ENCODE measurements at places on chromosomes 5 and 9.
A peak's percentile ranks its signal among the peaks of the same experiment; 100 is the strongest.

- DNase-seq, result no peak
Observed at GRCh38 chr5:150288791-150289190, 782 bp downstream of the CAMK2A start.

DNA sequence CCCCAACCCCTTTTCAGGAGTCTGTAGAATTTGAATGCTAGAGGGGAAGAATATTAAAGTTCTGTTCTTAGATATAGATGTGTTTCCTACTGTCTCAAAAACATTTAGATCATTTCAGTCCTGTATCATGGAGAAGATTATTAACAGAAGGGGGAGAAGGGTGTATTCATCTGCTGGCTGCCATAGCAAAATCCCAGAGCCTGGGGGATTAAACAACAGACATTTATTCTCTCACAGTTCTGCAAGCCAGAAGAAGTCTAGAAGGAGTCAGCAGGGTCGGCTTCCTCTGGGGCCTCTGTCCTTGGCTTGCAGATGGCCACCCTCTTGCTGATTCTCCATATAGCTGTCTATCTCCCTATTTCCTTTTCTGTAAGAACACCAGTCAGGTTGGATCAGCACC, 150.1 kb upstream of the OTULINL start:
- no peak for DNase-seq

DNA sequence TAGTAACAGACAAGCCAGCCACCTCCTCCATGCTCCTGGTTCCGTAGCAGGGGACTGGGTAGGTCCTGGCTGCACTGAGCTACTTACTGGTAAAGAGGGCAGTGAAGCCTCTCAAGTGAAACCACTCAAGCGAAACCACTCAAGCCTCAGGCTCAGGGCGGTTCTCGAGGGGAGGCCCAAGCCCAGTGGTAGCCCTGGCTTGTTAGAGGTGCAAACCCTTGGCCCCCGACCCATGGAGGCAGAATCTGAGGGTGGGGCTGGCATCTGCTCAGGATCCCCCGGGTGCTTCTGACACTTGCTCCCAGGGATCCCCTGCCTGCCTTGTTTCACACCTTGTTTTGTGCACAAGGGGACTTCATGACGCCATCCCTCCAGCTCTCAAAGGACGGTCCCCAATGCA, 76.5 kb upstream of the OLFM1 start:
- no peak for DNase-seq

- DNase-seq, result no peak
Observed at GRCh38 chr5:150402901-150403342, 9.8 kb downstream of the CD74 start.

DNA sequence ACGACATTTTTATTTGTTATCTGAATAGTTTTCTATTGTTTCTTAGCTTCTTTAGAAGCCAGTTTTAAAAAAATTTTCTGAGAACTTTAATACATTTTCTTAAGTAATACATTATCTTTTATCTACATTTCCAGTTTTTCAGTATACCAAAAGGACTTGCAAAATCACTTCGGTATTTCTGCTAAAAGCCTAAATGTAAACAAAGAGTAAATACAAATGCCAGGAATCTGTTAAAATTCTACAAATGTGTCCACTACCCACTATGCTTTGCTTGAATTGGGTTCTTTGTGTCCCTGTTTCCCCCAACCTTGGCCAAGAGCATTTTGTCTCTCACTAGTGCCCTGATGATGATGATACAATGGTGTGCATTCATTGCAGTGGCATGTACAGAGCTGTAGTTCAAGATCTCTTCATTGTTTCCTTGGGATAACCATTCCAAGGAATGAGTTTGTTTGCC, 611.2 kb downstream of the NR2F1-AS1 start:
- DNase-seq, result no peak

DNA sequence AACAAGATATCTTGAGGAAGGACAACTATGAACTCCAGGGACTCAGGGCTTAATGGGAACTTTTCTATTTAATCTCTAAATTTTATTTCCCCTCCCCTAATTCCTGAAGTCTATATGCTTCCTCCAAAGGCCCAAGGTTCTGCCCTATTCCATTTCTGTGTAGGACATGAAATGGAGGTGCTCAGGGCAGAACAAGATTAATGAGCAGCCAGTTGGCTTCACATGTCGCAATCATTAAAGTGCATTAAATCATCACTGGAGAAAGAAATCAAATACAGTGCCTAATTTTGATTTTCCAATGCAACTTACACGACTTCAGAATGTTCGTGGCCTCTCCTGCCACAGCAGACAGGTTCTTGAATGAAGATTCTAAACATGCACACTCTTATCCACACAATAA, 862.1 kb downstream of the PTPRD start:
- DNase-seq, result no peak

- peak; percentile 74 for DNase-seq
Observed at GRCh38 chr5:446883-447263, 3.9 kb downstream of the EXOC3 start.

- no peak for DNase-seq
Observed at GRCh38 chr9:72794946-72795345, 157.9 kb downstream of the ALDH1A1 start.

DNA sequence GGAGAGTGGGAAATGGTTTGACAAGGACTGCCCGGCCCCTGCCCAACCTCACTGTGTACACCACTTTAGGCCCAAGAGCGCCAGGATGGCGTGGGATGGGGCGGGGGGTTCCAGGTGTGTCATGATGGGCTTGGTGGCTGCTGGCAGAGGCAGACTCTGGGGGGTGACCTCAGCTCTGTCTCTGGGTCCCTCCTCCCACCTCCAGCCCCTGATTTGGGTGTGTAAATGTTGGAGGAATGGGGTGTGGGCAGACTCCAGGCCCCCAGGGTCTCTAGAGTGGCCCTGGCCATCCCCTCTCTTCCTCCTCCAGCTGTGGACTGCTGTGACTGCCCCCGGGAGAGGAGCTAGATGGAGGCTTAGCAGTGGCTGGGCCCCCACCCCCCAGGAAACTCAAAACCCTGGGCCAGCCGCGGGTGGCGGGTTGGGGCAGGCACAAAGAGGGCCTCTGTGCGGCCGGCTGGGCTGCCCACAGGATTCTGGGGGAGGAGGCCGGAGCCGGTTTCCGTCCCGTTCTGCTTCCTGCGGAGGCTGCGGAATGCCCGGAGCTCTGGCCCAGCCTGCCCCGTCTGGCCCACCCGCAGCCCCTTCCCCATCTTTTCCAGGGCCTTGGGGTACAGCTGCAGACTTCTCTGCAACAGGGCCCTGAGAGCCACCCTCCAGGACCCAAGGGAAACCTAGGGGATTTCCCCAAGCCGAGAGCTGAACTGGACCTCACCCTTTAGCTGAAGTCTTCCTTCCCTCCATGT, 23.1 kb downstream of the CXXC5 start:
- no peak for DNase-seq

DNA sequence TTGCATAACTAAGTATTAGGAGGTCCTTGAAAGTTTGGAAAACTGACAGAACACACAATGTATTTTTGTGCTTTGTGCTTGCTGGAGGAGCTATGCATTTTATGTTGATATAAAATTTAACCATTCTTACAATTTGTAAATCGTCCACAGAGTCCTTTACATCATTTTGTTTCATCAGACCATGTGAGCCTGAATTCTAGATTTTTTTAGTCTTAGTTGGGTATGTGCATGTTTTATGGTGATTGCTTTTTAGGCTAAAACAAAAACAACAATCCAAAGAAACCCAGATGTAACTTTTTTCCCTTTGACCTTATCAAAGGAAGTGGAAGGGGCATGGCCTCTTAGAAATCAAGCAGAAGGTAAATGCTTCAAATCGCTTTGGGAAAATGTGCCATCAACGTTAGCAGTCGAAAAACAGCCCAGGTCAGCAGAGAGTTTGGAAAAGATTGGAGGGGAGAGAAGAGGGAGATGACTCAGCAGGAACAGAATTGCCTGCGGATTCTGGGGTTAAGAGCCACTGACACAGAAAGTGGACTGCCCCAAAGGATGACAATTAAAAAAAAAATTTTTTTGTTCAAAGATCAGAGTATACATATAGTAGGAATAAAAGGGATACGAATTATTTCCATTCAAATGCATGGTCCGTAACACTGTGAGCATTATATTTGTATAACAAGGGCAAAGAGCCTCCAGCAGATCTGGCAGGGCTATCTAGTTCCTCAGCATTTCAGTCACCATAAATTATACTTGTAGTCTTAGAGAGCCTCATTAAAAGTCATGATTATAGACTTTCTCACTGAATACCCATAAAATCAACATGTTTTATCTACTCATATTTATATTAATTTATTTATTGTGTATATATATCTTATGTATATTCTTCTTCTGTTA, 253.5 kb upstream of the HAPLN1 start:
- DNase-seq, result no peak

DNA sequence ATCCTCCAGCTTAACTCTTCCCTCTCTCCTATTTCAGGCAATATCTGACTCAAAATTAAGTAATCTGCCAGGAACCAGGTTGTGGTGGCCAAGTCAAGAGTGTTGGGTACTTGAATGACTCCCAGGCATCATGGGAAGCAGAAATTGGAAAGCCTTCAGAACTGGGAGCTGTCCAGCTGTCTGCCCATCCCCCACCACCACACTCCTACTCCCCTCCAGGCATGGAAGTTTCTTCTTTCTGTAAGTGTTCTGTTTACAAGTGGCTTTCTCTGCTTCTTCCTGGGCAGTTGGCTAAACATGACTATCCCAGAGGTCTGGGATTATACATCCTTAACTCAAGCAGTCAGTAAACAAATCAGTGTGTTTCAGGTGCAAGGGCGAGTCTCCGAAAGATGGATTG, 14.6 kb upstream of the PBX3 start:
- no peak for DNase-seq

- no peak for DNase-seq
Observed at GRCh38 chr5:111930905-111931461, 174.0 kb upstream of the NREP start.

DNA sequence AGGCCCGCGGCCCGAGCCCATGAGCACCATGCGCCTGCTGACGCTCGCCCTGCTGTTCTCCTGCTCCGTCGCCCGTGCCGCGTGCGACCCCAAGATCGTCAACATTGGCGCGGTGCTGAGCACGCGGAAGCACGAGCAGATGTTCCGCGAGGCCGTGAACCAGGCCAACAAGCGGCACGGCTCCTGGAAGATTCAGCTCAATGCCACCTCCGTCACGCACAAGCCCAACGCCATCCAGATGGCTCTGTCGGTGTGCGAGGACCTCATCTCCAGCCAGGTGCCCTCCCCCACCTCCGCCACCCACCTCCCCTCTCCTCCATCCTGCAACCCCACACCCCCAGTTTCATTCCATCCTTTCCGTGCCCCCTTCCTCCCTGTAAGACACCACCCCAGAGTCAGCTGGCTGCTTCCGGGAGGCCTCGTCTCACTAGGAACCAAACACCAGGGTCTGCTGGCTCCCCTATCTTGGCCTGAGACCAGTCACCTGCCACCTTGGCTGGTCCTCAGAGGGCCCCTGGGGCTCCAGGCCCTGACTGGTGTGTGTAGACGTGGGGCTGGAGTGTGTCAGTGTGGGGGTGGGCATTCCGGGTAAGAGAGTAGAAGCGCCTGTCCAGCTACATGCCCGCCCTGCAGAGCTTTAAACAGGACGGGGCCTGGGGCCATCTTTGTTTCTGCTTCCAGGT, 655 bp downstream of the GRIN1 start:
- DNase-seq, result no peak

- DNase-seq, result no peak
Observed at GRCh38 chr5:65800775-65801174, 78.8 kb downstream of the NLN start.

DNA sequence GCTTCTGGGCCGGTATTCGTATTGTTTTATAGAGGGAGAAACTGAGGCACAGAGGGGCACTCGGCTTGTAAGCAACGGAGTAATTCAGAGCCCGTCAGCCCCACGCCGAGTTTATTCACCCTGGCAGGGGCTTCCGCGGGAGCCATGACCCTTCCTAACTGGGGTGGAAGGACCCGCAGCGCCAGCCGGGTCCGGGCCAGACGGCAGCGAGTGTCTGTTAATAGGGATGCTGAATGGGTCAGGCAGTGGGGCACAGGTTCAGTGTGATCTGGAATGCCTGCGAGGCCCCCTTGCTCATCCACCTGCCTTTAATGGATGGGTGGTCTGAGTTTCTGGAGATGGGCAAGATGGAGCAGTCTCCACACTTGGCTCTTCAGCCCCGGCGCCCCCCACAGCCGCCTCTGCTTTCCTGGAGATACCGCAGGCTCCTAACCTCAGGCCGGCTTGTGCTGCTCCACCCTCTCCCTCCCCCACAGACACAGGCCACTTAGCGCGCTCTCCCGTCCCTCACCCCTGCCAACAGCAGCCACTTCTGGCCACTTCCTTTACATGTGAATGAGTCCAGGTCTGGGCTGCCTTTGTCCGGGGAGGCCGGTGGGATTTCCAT, 147.1 kb downstream of the ERCC6L2 start:
- no peak for DNase-seq

Data from NCI-H1694 treated with DMSO at 0.1 percent for 48 hours (cell line).